Activated gamma-delta T cell treated with anti-CD3 and anti-CD28 coated beads, Interleukin-2, amount 50 U/mL, for 16 hours (primary cell): ENCODE measurements at places on chromosomes 13 and 19.

- DNase-seq = no peak
These were observed 7.9 kb upstream of the AKAP8L start for GRCh38 chr19:15426485-15427349.

GRCh38 chr13:111034811-111035210, 80.3 kb upstream of the ARHGEF7 start:
- no peak for DNase-seq

- DNase-seq = no peak
These were observed 23.0 kb upstream of the USP29 start for GRCh38 chr19:57096685-57097361.

GRCh38 chr19:41801792-41802211, 5.4 kb downstream of the CEACAM3 start:
- DNase-seq = no peak

GRCh38 chr13:28375250-28375930, 119.5 kb downstream of the FLT1 start:
- no peak for DNase-seq
